ENCODE measurements at places on chromosomes 7 and 10.

- no peak for DNase-seq
Observed at GRCh38 chr7:33418251-33418701, 288.9 kb downstream of the BBS9 start.

- DNase-seq, result no peak
Observed at GRCh38 chr10:7571981-7572380, 94.8 kb downstream of the ITIH5 start.

GRCh38 chr7:77657427-77658224, 38.6 kb upstream of the RSBN1L start:
- no peak for DNase-seq

GRCh38 chr7:77971726-77972125, 173.2 kb downstream of the PHTF2 start:
- no peak for DNase-seq

DNA sequence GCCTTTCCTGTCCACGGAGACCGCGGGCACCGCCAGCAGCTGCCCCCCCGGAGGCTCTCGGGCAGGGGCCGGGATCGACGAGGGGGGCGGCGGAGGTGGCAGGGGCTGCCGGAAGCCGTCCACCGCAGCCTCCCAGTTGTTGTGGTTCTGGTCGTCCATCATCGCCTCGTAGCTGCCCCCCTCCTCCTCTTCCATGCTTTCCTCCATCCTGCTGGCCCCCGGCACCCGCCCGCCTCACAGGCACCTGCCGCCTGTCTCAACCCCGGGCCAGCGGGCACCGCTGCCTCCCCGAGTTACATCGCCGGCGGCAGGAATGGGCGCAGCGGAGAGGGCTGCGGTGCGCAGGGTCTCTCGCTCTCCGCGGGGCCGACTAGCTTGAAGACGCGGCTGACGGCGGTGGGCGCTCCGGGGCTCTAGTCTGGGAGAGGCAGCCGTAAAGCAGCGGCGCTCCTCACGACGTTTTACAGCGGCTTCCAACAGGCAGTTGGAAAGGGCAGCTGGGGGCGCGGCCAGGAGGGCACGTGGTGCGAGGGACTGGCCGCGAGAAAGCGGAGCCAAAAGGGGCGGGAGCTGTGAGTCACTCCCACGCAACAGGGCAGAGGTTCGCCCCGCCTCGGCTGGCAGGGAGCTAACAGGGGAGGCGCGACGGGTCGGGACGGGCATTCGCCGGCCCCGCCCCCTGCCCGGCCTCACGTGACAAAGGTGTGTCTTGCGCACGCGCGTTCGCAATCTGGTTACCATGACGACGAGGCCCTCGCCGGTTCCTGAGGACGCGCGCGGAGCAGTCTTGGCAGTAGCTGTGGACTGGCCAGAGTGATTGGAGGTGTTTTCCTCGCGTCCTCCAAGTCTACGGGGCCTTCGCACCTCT, at the start of gene CACUL1:
Gene CACUL1, minus strand, starts transcription at position 415 of the 868 bp plus-strand sequence. Its CDS starts 208 bp downstream, at position 207.
- peak; percentile 100 for DNase-seq

DNA sequence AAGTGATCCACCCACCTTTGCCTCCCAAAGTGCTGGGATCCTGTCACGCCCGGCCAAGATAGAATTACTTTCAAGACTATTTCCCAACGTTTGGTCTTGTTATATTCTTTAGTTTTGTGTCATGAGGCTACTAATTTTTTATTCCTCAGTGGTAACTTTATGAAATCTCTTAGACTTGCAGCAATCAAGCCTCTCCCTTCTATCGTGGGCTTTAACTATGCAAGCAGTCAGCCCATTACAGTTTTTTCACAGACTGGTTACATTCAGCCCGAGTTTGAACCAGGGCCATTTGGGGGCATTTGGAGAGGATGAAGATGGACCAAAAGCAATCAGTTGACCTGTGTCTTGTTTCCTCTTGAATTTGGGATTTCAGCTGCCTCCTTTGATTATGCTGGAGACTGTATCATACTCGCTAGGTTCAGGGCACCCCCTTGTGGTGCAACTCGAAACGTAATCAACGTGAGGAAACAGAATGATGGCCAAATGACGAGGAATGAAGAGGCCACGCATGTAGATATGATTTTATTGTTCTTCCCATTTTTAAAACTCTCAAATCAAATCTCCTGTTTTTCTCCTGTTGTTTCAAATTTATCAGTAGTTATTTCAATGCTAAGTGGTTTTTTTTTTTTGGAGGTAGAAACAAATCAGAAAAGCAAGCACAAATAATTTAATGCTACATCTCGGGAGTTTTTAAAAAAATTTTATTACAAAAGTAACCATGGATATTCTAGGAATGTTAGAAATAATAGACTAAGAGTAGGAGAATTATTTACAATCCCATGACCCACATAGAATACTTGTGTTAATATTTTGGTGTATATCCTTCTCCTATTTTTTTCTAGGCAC, 151.6 kb downstream of the KIAA1217 start:
- DNase-seq, result peak; percentile 73

DNA sequence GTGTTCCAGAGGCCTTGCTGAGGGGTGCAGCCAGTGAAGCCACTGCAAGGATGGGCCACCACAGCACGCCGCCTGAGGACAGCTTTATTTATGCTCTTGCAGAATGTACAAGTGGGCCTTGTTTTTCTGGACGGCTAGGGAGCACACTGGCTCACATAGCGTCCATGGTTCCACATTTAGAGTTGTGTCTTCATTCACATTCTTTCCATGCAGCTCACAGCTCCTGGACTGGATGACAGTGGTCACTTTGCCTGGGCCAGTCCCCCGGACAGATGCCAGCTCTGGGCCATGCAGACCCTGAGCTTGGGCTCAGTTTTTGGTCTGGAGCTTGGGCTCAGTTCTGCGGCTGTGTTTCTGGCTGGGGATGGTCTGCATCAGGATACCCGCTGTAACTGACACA, 2.6 kb upstream of the C10orf71 start:
- no peak for DNase-seq

All from lower leg skin (tissue), 4 donors.